Activated naive CD8-positive, alpha-beta T cell treated with anti-CD3 and anti-CD28 coated beads, Interleukin-2, amount 50 U/mL, for 16 hours (primary cell): ENCODE measurements at places on chromosomes 4 and X.

- DNase-seq: no peak
Observed at GRCh38 chr4:14783011-14783877, 219.0 kb upstream of the CPEB2 start.

DNA sequence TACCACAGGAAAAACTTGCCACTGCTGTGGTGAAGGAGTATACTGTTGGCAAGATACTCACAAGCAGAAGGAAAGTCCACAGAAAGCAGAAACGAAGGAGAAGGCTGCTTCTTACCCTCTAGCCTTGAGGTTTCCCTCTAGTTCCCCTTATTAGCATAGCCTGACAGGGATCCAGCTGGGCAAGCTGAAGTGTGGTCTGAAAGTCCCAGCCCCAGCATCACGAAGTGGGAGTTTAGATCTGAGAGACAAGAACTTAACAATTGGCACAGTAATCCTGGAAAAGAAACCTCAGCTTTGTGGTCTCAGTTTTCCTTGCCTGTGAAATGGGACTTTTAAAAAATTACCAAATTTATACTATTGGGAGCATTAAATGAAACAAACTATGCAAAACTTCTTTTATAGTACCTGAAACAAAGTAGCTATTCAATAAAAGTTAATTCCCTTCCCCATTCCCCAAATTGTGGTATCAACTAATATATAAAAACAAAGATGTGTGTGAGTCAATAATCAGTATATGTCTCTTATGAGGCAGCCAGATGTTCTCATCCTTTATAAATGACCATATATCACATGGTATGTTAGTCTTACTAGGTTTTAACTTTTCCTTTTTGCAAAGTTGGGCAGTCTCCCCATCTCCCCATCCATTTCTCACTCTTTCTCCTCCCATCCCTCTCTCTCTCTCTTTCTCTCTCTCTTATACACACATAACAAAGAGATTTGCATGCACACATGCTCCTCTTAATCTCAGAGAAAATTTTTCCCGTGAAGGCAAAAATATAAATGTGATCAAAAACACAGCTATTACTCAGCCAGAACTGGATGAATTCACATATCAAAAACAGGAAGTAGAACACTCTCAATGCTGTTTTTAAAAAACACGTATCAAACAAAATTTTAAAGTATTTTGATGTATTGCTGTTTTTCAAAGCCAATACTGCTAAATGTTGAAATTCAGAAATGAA lies 57.8 kb downstream of the SCFD2 start:
- no peak for DNase-seq

DNA sequence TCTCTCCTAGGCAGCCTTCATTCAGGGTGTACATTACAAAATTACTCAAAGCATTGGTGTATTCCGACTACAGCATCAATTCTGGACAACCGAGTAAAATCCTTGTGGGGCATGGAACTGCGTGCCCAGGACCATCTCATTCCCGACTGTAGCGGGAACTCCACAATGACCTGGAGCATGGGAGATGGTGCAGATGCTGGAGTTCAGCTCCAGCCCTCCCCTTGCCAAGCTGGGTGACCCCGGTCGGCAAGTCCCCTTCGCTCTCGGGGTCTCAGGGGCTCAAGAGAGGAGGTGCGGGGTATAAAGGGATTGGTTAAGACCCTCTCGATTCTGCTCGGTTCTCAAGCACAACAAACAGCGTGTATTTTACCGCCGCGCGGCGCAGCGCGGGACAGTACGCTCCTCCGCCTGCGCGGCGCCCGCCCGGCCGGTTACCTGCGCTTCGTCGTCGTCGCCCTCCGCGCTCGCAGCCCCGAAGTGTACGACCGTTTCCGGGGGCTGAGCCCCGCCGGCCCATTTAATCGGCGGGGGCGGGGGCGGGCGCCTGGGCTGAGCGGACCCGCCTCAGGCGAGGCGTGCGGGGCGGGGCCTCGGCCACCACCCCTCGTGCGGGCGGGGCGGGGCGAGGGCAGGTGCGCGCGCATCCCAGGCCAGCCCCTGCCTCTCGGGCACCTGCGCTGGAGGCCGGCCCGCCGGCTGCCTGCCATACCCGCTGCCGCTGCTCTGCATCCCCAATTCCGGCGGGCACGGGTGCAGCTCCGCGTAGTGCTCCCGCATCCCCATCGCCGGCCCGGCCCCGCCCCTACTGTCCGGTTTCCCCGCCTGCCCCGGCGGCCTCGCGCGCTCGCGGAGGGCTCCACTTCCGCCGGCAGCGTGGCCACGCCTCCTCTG lies at the start of gene G6PD:
Gene G6PD, minus strand, starts transcription at position 493 of the 891 bp plus-strand sequence. CDS start 691 bp downstream, outside the sequence.
- DNase-seq: peak; percentile 46

DNA sequence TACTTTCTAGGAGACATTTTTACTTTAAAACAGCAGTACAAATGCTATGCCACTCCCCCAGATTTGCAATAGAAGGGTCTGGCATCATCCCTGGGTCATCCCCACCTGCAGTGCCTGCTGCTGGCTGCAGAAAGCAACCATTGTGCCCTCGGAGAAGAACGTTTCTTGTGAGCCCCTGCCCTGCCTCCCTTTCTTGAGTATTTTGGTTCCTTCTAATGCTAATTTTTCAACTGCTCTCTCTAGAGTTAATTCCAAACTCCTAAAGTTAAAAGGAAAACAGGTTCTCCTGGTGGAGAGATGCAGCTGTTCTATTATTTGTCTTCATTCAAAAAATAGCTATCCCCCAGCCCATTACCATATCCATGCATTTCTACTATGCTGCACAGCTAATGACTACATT lies 107.1 kb downstream of the IDS start:
- no peak for DNase-seq

DNA sequence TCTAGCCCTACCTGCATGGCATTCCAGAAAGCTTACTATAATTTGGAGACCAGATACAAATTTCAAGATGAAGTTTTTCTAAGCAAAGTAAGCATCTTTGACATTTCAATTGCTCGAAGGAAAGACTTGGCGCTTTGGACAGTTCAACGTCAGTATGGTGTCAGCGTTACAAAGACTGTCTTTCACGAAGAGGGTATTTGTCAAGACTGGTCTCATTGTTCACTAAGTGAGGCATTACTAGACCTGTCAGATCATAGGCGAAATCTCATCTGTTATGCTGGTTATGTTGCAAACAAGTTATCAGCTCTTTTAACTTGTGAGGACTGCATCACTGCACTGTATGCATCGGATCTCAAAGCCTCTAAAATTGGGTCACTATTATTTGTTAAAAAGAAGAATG lies 17.6 kb downstream of the THAP9 start:
- DNase-seq: no peak

GRCh38 chr4:6548201-6548881 lies 26.6 kb upstream of the MAN2B2 start:
- no peak for DNase-seq

GRCh38 chrX:38332505-38332904 lies 5.2 kb upstream of the RPGR start:
- DNase-seq: no peak
